Renal cortex interstitium (tissue), 15 donors: ENCODE measurements at places on chromosomes 1 and 21.
A peak's percentile ranks its signal among the peaks of the same experiment; 100 is the strongest.

- no peak for DNase-seq
These were observed 7.7 kb downstream of the ARHGEF2 start for GRCh38 chr1:155970531-155971167.

DNA sequence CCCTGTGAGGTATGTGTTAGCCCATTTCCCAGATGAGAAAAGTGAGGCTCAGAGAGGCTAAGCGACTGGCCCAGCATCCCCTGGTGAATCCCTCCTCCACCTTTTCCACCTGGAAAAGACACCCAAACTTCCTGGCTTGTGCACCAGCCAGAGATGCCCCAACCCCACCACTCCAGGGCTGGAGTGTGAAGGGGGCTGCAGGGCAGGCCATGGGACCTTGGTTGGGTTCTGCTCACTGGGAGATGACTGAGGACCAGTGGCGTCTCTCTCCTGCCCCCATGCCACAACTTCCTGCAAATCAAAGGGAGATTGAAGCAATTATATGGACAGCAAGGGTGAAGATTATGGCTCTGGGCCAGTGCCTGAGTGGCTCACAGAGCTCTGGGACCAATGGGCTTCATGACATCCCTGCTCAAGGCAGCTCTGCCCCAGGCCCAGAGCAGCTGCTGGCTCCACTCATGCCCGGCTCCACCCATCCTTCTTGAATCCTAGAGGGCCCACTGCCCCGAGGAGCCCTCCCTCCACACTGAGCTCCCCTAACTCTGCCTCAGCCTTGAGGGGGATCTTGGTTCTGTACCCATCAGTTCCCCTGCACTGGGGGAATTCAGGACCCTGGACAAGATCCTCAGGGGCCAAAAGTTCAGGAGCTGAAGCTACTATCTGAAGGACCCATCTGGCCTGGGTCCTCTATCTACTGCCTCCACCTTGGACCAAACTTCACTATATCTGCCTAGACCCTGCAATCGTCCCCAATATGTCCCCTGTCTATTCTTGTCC is 416.9 kb downstream of the PTPRU start:
- no peak for DNase-seq

GRCh38 chr1:241323514-241324195 is 33.4 kb downstream of the RGS7 start:
- DNase-seq: peak; percentile 57

DNA sequence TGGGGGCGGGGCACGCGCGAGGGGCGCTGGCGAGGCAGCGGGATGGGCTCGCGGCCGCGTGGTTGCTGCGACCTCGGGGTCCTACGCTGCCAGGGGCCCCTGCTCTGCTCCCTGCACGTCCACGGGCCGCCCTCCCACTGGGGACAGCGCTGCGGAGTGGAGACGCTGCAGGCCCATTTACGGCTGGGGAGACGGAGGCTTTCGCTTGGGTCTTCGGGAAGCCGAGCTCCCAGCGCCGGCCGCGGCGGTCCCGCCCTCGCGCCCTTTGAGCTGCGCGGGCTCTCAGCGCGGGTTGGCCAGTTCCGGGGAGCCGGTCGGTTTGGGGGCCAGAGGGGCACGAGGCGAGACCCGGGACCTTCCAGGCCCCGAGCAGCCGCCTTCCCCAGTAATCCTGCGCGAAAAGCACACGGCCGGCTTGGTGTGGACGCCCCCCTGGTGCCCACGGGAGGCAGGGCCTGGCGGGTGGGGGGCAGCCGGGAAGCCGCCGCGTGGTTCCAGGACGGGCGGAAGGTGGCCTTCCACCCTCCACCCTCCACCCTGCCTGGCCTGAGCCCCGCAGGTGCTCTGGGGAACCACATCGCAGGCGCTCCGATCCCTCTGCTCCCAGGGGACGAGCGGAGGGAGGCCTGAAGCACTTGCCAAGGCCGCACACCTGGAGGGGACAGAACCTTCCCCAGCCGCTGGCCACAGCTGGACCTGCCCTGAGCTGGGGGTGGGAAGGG is 570 bp upstream of the PEX10 start:
- no peak for DNase-seq

GRCh38 chr1:221097479-221098281 is 218.4 kb downstream of the HLX start:
- DNase-seq: no peak

DNA sequence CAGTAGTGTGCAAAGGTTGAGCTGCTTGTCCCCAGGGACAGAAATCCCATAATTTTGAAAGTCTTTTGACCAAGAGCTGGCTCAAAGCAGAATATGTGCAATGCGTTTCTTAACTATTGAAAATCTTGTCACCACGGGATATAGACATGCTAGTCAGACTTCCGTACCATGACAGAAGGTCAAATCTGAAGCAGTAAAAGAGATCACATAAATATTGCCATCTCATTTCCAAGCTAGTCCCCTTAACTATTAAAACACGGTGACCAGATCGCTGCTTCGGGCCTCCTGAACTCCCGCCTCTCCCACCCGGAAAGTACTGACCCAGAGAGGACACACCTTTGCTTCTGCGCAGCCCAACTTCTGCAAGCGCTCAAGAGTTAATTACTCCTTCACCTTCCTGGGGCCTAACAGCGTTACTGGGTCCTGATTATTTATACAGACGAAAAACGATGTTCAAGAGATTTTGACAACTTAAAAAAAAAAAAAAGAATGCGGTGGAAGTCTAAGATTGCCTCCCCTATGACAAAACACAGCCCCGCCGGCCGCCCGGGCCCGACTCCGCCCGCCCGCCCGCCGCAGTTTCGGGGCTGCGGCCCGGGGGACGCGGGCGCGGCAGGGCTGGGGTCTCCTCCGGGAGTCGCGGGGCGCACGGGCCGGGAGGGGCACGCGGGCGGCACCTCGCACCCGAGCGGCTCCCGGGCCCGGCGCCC is 692 bp downstream of the SORT1 start:
- no peak for DNase-seq

DNA sequence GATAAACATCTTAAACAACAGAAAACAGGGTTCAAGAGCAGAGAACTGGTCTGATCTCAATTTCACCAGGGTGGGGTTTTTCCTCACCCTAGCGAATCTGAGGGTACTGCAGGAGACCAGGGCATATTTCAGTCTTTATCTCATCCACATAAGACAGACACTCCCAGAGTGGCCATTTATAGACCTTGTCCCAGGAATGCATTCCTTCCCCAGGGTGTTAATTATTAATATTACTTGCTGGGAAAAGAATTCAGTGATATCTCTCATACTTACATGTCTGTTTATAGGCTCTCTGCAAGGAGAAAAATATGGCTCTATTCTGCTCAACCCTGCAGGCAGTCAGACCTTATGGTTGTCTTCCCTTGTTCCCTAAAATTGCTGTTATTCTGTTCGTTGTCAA is 84.1 kb downstream of the LYPLAL1 start:
- DNase-seq: no peak

DNA sequence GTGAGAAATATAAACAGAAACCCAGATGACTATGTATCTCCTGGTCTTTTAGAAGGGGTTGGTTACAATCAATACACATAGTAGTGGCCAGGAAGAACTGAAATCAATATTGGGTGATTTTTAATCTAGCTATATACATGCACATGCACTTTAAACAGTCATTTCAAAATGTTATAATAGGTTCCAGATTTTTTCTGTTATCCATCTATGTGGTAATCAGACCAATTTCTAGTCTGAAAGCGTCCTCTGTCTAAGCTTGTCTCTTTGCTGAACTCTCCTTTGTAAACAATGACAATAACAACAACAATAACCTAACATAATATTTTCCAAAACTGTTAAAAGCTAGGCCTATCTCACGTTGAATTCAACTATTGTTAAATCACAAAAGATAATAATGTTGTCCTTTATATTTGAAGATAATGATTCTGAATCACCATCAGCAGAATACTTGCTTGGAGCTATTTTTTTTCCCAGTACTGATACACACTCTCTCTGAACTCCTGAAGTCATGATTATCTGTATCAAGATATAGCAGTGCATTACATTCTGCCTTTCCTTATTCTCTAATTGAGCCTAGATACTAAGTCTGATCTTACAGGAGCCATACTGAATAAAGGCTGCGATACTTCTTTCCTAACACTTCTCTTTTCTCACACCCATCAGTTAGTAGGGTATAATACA is 496.8 kb upstream of the ZRANB2 start:
- no peak for DNase-seq

DNA sequence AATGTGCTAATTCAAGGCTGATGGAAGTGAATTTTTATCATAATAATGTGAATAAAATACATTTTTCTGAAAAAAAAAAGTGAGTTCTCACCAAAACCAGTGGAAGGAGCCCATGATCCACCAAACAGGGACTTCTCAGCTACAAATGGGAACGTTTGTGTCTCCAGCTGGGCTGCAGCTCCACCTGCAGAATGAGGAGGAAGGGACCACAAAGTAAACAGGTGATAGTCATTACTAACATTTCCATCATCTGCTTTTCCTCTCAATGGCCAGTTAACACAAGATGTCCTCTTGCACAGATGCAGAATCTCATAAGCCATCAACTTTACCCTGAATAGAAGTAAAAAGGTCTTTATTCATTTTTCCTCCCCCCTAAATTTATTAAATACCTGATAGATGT is 246.2 kb downstream of the MRPL39 start:
- no peak for DNase-seq

- DNase-seq: peak; percentile 97
These were observed 13.4 kb downstream of the PLEKHO1 start for GRCh38 chr1:150162862-150163706.

DNA sequence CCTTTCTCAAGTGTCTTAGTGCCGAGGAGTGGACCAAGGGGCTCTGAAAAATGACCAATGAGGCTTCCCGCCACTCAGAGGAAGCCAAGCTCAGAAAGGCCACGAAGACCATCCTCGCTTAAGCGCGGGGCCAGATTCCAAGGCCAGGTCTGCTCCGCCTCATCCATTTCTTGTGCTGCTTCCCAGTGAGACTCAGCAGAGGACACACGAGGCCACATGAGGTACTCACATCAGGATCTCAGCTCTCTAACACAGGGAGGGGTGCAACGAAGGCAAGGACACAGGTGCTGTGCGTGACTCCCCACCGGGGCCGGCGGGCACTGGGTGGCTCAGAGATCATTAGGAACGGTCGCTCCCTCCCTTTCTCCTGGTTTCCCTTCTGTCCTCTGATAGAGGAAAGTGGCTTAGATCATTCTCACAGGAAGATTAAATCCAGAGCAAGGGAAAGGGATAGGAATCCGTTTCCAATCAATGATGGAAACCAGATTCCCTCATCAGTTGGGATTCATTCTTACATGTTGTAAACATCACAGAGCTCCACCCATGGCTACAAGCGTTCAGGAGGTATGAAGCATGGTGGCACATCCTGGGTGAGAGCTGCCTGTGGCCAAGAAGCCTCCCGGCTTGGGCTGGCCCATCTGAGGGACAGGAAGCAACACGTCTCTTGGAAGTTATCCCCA is 46.7 kb downstream of the CAPZB start:
- no peak for DNase-seq

GRCh38 chr1:27671964-27672749 is at the start of gene IFI6:
IFI6 (minus strand) TSS chr1:27672192; CDS start chr1:27669314, 2,878 bp downstream.
- DNase-seq: peak; percentile 83

DNA sequence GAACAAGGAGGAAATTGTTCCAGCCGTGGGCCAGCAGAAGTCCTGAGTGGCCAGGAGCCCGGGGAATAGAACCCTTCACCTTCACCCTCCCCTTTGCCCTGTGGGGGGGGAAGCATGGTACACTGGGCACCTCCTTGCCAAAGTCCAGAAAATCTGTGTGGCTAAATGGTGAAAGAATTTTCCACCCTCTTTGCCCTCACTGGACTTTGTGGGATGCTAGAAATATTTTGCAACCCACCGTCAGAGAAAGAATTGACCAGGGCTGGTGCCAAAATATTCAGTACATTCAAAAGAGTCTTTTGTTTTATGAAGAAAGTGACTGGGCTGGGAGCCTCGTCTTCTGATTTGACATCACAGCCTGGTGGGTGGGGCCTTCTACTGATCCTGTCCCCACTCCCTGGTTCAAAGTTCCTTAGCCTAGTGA is 14.6 kb downstream of the NFASC start:
- DNase-seq: no peak

GRCh38 chr1:76239470-76239918 is 164.9 kb downstream of the ST6GALNAC3 start:
- DNase-seq: no peak
